ENCODE measurements at places on chromosomes 1 and 21. TPM values are rescaled to one million over a fixed set of nuclear protein-coding genes. Genes with fewer than 3 reads are reported as not detected.

DNA sequence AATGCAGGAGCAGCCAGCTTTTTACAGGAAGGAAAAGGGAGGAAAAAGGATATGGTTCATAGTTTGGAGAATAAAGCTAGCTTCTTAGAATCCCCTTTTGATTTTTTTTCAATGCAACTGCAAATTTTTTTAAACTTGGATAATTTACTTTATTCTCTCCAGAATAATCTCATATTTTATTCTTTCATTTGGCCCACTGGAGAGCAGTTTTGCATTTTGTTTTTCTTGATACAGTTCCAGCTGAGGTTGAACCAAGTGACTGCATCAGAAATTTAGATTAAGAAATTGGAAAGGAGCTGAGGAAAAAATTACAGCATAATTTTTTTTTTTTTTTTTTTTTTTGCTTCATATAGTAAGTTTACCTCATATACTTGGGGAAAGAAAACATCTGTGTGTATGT lies 22.8 kb downstream of the GABPA start:
- DNase-seq, result no peak

GRCh38 chr1:224430511-224431113 lies 4.0 kb downstream of the WDR26 start:
- no peak for DNase-seq

GRCh38 chr1:219381396-219381795 lies 207.7 kb downstream of the LYPLAL1 start:
- no peak for DNase-seq

DNA sequence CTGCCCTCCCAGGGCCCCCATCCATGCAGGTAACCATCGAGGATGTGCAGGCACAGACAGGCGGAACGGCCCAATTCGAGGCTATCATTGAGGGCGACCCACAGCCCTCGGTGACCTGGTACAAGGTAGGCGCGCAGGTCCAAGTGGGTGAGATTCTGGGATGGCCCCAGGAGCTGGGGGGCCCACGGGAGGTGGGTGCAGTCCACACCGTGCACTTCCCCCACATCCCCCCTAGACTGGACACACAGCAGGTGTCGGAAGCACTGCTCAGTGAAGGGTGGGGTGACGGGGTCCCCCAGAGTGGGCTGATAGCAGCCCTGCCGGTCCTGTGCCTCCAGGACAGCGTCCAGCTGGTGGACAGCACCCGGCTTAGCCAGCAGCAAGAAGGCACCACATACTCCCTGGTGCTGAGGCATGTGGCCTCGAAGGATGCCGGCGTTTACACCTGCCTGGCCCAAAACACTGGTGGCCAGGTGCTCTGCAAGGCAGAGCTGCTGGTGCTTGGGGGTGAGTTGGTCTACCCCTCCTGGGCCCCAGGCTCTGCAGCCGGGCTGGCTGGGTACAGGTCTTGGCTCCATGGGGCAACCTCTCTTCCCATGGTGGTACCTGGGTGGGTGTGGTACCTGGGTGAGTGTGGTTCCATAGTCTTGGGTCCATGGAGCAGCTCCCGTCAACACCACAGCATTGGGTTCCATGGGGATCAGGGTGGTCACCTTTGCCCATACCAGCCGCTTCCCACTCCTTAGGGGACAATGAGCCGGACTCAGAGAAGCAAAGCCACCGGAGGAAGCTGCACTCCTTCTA lies 40.4 kb downstream of the TRIM11 start:
- no peak for DNase-seq

GRCh38 chr1:27436204-27437159 lies 44.1 kb downstream of the GPR3 start:
- DNase-seq, result no peak

DNA sequence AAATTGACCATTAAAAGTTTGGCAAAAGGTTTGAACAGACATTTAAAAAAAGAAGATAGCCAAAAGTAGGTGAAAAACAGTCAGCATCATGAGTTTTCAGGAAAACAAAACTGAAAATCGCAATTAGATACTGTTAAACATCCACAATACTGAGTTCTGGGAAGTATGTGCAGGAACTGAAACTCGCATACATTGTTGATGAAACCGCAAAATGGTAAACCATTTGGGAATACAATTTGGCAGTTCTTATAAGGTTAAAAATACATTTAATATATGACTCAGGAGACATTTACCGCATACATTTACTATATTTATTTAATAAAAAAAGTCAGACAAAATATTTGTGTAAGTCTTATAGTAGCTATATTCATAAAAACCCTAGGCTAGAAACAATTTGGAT lies 393.2 kb downstream of the COL11A1 start:
- no peak for DNase-seq

- no peak for DNase-seq
Observed at GRCh38 chr1:973459-974292, 7.4 kb downstream of the PLEKHN1 start.

Gene GJA5
- 19.6 TPM for total RNA-seq

Gene LCE2A
- not detected for total RNA-seq

Gene ZNF670
- total RNA-seq, result 3.2 TPM

Gene ALX3
- total RNA-seq, result not detected
